Left colon (tissue), 2 donors: ENCODE measurements at places on chromosomes 7 and 10. TPM values are rescaled to one million over a fixed set of nuclear protein-coding genes. Genes with fewer than 3 reads are reported as not detected.

Gene HOXA6
- total RNA-seq = 20.0 TPM

GRCh38 chr7:158120716-158121115, 466.9 kb downstream of the PTPRN2 start:
- DNase-seq = no peak

Gene LRRTM3
- total RNA-seq = not detected

Gene LBX1
- not detected for total RNA-seq

DNA sequence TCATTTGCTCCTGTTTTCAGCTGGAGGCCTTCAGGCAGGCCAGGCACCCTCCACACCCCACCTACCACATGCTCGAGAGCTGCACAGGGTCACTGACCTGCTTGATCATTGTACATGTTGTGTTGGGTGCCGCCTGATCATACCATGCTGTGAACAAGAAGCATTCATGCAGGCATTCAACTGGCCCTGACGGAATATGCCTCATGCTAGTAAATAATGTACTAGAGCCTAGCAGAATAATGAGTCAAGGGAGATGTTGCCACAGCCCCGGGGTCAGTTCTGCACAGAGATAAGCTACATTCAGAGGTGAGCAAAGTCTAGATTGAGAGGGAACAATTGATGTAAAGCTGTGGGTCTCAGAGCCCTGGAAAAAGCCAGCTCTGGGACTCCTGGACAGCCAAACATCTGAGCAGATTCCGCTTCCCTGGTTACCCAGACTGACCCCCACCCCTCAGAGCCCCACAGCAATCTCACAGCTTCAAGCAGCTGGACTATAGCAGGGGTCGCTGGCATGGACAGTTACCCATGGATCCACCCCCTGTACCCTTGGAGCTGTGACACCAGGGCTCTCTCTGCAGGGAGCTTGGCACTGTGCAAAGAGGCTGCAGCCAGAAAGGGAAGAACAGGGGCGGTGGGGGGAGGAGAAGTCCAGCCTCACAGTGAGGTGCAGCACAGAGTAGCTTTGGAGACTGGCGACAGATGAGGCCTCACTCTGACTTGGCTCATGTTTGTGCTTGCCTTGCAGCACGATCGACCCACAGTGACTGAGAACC, 86.6 kb downstream of the FRMPD2 start:
- no peak for DNase-seq

Gene ADCYAP1R1
- total RNA-seq = 1.5 TPM
